Activated CD4-positive, alpha-beta T cell treated with anti-CD3 and anti-CD28 coated beads, Interleukin-2, amount 50 U/mL, for 48 hours (primary cell): ENCODE measurements at places on chromosomes 5 and 9.
A peak's percentile ranks its signal among the peaks of the same experiment; 100 is the strongest.

- no peak for DNase-seq
Measured at GRCh38 chr5:77208507-77209163, 1.8 kb upstream of the PDE8B start.

GRCh38 chr5:141517880-141518617 is 29.2 kb downstream of the PCDHGC5 start:
- no peak for DNase-seq

GRCh38 chr5:71939452-71940230 is 167.6 kb upstream of the MAP1B start:
- DNase-seq: no peak

DNA sequence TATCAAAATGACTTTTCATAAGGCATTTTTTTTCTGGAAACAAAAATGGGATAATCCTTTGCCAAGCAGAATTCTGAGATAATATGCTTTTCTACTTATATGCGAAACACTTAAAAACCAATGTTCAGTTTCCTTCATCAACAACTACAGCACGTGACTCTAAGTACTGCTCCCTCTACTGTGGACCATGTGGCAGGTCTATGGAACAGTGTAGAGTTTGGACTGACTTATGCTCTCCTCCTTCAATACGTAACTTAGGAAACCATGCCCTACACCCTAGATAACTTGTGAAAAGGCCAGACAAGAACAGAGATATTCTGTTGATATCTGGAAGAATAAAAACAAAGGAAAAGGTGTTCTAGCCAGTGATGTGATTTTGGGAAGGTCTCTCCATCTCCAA is 111.3 kb upstream of the GNA14 start:
- DNase-seq: no peak

DNA sequence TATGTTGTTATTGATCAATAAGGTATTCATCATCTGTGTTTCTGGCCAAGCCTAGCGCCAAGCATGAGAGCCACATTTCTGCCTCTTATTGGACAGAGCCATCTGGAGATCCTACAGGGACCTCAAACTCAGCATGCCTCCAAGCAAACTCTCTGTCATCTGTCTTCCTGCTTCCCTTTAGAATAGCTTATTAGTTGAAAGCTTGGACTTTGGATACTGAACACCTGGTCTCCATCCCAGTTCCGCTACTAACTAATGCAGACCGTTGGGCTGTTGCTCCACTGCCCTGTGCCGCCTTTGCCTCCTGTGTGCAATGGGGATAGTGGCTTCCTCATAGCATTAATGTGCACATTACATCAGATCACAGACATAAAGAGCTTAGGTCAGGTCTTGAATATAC is 65.5 kb downstream of the MAP1B start:
- no peak for DNase-seq

GRCh38 chr5:128673411-128673957 is 135.4 kb upstream of the FBN2 start:
- no peak for DNase-seq

DNA sequence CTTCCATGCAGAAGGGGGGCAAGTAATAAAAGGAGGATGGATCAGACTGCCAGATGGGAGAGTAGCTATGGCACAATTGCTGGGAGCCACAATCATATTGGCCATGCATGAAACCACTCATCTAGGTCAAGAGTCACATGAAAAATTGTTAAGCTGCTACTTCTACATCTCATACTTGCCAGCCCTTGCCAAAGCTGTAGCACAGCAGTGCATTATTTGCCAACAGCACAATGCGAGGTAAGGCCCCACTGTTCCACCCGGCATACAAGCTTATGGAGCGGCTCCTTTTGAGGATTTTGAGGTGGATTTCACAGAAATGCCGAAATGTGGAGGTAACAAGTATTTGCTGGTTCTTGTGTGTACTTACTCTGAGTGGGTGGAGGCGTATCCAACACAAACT is 109.9 kb upstream of the EPB41L4A start:
- DNase-seq: no peak

GRCh38 chr5:128236334-128236733 is 152.8 kb downstream of the SLC12A2 start:
- no peak for DNase-seq

GRCh38 chr5:154449786-154450185 is 4.0 kb downstream of the SAP30L start:
- DNase-seq: no peak

DNA sequence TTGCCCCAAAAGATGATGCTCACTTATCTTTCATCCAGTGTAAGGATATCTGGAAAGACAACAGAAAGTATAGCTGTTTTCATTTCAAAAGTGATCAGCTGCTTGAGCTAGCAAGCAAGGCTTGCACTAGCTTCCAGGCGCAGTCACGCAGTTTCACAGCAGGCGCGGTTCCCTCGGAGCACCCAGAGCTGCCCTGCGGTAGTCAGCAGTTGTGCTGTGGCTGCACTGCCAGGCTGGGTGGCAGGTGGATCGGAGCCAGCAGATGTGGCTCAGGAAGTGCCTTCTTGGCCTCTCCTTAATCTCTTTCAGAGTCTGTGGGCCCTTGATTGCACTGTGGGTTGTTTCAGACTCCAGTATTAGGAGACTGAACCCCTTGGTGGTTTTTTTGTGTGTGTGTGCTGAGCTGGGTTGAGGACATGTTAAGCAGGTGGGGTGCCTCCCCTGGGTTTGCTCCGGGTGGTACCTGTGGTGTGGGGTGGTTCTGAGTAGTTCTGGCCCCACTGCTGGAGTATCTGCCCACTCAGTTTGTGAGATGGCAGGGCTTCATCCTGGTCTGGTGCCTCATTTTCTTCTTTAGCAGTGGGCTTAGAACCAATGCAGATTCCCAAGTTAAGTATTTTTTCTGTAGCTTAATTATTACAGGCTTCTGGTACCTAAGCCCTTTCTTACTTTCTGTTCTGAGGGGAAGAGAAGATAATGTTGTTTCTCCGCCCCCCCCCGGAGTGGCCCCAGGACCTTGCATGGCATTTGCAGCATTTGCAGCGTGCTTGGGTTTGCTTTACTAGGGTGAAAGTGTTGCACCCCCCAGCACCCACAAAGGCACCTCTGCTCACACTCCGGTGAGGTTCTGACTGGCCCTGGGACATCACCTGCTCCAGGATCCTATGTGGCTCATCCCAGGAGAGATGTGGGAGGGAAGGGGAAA is 16.4 kb downstream of the TENT4A start:
- DNase-seq: peak; percentile 51

DNA sequence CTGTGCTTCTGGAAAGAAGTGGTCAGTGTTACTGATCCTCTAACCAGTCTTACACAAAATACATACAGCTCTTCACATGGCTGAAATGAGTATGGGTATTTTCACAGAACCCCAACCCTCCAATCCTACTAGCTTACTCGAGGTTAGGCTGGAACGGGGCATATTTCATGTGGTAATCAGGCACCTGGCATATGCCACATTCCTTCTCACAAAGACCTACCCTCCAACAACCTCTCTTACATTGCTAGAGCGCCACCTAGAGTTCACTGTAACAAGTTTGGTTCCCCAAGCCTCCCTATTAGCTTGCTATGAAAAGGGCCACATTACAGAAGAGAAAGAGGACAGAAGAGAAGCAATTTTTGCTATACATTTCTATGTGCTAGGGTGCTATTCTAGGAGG is 597.3 kb downstream of the PRELID2 start:
- DNase-seq: no peak

- DNase-seq: no peak
Measured at GRCh38 chr5:111498346-111498745, 14.0 kb downstream of the STARD4 start.

DNA sequence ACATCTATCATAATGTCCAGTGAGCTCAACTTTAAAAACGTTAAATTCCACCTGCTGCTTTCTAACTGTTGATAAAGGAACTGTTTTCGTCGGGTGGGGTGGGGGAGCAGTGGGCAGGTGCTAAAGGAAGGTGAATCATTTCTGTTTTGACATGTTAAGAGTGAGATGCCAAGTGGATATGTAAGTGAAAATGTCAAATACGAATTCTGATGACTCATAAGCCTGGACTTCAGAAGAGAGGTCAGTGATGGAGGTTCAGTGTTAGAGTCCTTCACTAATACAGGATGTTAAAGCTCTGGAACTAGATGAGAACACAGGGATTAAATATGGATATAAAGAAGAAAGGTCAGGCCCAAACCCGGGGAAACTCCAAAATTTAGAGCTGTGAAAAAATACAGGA is 617.9 kb upstream of the CTNND2 start:
- no peak for DNase-seq

DNA sequence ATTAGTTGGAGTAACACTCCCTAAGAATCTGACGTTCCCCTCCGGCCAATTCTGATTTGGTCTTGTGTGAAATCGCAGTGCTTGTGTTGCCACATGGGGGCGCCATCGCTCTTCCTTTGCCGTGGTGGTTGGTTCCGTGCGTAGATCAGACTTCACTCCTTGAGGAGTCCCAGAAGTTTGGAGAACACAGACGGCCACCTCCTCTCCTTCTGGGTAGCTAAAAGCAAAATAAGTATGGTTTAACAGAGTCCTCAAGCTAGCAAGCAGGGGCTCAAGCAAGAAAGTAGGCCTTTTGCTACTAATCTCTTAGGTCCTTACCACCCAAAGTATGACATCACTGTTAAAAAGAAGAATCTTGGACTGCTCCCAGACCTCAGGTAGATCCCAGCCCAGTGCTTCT is 59.5 kb downstream of the HSPA4 start:
- peak; percentile 89 for DNase-seq

- no peak for DNase-seq
Measured at GRCh38 chr5:41219658-41220269, 6.4 kb upstream of the C6 start.

- DNase-seq: no peak
Measured at GRCh38 chr5:125394661-125395280, 648.3 kb upstream of the ZNF608 start.

DNA sequence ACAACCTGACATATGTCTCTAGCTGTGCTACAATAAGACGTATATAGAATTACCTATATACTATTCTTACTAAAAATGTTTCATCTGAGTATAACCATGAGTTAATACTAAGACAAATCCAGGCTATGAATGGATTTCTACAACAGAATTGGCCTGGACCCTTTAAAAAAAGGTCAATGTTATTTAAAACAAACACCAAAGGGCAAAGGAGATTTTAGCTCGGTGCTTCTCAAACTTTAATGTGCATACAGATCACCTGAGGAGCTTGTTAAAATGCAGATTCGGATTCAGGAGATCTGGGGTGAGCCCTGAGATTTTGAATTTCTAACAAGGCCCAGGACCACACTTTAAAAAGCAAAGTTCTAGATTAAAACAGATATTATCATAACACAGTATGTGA is 6.5 kb downstream of the TNFSF8 start:
- DNase-seq: no peak

DNA sequence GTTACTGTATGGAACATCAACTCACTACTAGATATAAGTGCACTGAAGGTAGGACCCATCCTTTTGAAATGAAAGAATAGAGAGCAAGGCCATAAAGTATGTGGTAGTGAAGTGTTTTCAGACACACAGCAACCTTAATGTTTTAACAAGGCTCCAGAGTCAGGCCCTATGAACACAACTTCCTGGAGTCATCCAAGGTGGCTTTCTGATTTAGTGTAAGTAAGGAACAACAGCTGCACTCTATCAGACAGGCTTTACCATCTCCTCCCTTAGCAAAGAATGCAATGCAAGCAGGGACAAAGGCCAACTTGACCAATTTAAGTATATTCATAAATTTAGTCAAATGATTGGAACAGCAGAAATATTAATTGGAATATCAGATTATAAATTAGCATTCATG is 90.1 kb downstream of the MPDZ start:
- DNase-seq: no peak

- DNase-seq: no peak
Measured at GRCh38 chr5:127810707-127811490, 107.7 kb downstream of the CCDC192 start.

- no peak for DNase-seq
Measured at GRCh38 chr5:104299998-104300706, 737.6 kb upstream of the NUDT12 start.

- no peak for DNase-seq
Measured at GRCh38 chr9:82989929-82990328, 73.0 kb downstream of the RASEF start.

DNA sequence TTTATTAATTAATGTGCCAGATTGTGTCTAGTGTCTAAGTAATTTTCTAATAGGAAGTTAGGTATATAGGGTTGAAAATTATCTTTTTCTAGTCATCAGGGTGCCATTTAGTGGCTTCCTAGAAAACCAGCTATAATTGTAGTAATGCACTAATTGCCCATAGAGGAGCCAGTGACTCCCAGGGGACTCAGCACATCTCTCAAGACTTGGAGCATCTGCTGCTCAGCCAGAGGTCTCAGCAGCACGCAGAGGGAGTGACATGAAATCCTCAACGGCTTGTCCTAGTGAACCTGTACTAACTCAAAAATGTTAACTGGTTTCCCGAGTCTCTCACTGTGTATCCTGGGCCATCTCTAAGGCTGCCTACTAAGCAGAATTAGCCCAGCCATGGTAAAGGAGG is 78.2 kb upstream of the MAN2A1 start:
- no peak for DNase-seq

GRCh38 chr9:9612270-9612669 is 1000.5 kb downstream of the PTPRD start:
- no peak for DNase-seq

DNA sequence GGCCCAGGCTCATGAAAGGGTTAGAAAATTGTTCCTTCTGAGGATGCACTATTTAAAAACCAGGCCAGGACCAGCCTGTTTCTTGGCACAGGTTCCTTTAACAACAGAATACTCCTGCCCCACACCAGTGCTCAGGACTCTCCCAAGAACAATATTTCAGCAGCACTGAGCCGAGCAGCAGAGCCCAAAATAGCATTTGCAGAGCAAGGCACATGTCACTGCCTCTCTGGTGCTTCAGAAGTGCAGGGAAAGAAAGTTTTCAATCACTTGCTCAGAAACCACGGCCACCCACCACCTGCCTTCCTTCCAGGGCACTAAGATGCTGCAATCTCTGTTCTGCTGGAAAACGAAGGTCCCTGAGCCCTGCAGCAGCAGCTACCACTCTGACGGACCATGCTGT is 77.6 kb downstream of the SIL1 start:
- DNase-seq: no peak

DNA sequence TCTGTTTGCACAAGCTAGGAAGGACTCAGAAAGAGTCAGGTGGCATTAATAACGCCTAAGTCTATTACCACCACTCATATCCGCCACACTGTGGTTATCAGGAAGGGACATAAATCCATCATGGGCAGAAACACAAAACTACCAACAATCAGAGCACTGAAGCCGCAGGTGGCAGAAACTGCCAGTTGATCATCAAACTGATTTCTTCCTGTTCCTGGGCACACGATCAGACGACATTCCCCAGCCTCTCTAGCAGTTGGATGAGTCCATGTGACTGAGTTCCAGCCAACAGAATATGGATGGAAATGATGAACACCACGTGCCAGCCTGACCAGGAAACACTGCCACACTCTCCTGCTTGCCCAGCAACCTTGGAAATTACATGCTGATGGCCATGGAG is 181.7 kb downstream of the ELAVL2 start:
- DNase-seq: no peak

GRCh38 chr9:4098031-4098430 is 201.8 kb downstream of the GLIS3 start:
- DNase-seq: no peak

- DNase-seq: no peak
Measured at GRCh38 chr5:69213513-69214215, 21.0 kb upstream of the CDK7 start.
